NCI-H1105 (cell line): ENCODE measurements at places on chromosomes 6 and 20.

- DNase-seq = no peak
These were observed 42.0 kb upstream of the TMEM244 start for GRCh38 chr6:129903082-129903481.

GRCh38 chr20:24530131-24530680 lies 60.8 kb downstream of the SYNDIG1 start:
- DNase-seq = no peak

GRCh38 chr20:61600016-61600415 lies 348.0 kb downstream of the CDH4 start:
- no peak for DNase-seq

- DNase-seq = no peak
These were observed 46.3 kb upstream of the SCML4 start for GRCh38 chr6:107870381-107870780.

DNA sequence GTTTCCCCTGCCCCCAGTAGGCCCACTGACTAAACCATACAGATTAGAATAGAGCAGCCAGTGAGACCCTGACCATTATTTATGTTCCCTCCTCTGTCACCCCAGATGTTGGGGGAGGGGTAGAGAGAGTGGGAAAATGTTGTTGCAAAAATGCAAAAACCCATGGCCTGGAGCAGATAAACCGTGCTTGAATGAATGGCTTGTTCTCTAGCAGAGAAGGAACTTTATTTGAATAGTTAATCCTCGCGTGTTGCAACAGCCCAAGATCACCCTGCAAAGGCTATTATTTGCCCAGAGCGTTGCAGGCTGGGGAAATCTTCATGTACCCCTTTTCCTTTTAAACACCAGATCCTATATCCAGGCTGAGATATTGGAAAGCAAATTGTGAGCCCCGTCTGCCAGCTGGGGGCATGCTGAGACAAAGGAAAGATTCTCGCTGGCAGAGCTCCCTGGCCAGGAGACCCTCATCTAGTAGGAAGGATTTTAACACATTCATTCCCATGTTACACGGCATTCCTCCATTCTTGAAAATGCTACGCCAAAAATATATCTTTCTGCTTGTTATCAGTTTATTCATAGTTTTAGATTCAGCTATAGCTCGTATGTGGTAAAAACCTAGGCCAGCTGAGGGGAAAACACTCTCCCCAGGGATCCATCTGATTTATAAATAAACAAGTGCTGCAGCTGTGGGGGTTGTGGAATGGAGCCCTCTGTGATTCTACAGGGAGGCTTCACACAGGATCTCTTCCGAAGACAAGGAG lies 53.0 kb downstream of the LINC00237 start:
- DNase-seq = no peak

DNA sequence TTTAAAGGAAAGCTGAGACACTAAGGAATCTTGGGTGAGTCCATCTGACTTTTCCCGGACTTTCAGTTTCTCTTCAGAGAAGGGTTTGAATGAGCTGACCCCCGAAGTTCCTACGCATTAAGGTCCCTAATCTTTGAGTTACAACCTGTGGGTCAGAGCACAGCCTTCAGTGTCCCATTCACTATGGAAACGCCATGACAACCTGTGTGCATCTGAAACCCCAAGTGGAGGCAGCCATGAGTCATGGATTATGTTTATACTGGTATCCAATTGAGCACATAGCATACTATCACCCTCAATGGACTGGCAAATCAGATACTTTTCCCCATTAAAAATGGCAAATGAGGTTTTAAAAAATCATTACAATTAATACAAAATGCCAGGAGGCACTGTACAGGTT lies 11.4 kb downstream of the MYLK4 start:
- no peak for DNase-seq

- no peak for DNase-seq
These were observed 38.7 kb upstream of the RFPL4B start for GRCh38 chr6:112308476-112308875.

GRCh38 chr6:45045253-45045601 lies 282.9 kb upstream of the RUNX2 start:
- DNase-seq = no peak

DNA sequence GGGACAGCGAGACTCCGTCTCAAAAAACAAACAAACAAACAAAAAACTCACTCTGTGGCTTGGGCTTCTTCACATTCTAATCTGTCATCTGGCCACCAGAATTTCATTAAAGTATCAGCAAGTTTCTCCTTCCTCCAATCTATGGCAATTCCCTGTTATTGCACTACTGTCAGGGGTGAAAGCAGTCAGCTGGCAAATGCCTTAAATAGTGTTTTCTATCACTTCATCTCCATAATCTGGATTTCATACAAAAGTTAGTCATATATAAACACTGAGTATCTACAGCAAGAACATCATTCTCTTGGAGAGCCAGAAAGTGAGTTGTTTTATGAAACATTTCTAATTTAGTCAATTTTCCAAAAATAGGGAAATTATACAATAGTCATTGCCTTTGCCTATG lies 56.1 kb downstream of the PHACTR3 start:
- DNase-seq = no peak

DNA sequence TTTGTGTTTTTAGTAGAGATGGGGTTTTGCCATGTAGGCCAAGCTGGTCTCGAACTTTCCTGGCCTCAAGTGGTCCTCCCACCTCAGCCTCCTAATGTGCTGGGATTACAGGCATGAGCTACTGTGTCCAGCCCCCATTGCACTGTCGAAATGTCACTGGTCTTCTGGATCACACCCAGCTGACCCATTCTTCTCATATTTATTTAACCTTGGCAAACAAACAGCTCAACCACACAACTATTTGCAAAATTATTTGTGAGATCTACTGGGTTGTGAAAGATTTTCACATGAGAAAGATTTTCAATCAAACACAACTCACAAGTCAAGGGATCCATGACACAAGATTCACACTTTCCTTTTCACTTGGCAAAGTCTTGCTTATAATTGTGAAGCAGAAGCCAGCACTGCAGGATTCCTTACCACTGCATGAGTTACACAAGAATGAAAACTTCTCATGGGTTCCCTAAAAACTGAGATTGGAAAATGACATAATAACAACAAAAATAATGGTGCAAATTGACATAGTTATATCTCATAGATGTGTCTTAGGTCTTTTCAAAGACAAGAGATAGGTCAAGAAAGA lies 2.0 kb upstream of the CST9L start:
- no peak for DNase-seq

GRCh38 chr6:39263303-39264037 lies 34.2 kb upstream of the KCNK5 start:
- no peak for DNase-seq

DNA sequence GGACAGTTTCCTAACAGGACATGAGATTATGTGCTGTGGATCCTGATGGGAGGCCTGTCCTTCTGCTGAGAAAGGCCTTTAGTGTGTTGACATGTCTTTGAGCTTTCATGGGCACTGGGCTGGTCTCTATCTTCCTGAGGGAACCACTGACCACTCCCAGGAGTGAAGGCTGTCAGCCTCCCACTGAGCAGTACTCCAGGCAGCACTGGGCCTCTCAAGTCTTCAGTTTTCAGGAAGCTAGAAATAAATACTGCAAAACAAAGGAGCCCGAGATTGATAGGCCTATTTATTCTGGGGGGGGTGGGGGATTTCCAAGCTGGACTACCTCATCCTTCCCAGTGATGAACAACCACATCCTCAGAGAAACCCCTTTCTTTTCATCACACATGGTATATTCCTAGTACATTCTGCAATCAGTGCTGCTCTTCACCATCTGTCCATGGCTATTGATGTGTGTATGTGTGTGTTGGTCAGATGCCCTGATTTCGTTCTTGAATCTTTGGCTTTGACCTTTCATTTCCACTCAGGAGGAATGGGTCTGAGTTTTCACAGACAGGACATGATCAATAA lies 180.9 kb upstream of the SPTLC3 start:
- no peak for DNase-seq

DNA sequence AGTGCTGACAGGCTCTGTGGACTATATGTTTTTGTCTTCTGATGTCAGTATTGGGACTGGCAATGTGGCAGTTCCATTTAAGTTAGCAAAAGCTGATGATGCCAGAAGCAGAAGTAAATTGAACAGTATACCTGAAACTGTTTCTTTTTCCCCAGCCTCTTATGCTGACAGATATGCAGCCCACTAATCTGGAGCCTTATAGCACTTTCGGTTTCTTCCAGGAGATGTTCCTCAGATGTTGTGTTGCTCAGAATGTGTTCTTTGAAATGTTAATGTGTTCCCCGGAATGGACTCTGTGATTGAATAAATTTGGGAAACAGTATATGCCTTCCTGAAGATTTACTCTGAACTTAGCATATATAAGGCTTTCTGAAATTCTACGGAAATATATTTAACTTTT lies 80.7 kb upstream of the MRAP2 start:
- no peak for DNase-seq

- DNase-seq = no peak
These were observed 56.7 kb downstream of the CD83 start for GRCh38 chr6:14174226-14174625.

DNA sequence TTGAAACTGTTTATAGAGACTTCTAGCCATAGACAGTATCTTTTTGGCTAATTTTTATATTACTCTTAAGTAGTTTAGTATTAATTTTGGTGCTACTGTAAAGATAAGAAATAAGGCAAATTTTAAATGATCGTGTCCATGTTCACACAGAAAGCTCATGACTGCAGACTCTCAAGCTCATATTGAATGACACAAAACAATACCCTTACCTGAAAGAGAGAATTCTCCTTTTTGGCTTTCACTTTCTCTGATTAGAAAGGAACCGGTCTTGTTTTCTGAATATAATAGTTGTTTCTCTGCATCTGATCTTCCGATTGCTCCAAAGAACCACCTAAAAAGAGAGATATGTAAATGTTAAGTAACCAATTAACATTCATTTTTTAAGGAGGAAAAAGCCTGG lies 57.0 kb downstream of the FRK start:
- no peak for DNase-seq

DNA sequence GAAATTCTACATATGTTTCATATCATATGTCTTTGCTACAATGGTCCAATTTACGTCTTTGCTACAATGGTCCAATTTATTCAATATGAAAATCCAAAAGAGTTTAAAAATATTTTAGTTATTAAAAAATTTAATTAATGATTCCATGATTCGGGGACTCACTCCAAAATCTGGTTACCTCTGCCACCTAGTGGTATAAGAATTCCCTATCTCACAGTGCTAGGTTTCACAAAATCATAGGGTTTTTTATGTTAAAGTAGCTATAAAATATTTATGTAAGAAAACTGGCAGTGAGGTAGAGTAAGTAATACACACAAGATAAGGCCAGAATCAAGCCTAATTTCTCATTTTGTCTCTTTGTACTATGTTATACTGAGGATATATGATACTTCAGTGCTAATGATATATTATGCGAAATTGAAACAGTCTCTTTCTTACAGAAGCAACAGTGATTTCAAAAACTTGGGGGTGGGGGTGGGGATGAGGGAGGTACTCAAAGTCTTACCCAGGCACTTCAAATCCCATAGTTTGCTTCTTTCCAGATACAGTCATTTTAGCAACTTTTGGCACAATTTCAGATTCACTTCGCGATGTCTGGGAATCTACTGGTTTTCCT lies 52.3 kb downstream of the HBS1L start:
- no peak for DNase-seq
